ENCODE measurements at places on chromosomes 12 and 14.

DNA sequence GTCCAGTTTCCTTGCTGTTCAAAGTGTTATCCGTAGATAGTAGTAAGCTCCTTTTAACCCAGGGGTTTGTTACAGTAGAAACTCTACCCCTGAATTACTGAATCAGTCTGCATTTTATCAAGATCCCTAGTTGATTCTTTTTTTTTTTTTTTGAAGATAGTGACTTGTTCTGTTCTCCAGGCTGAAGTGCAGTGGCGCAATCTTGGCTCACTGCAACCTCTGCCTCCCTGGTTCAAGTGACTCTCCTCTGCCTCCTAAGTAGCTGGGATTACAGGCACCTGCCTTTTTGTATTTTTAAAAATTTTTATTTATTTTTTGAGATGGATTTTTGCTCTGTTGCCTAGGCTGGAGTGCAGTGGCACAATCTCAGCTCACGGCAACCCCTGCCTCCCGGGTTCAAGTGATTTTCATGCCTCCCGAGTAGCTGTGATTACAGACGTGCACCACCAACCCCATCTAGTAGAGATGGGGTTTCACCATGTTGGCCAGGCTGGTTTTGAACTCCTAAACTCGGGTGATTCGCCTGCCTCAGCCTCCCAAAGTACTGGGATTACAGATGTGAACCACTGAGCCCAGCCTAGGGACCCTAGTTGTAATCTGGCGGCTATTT lies 10.5 kb downstream of the LARP4 start:
- no peak for DNase-seq

DNA sequence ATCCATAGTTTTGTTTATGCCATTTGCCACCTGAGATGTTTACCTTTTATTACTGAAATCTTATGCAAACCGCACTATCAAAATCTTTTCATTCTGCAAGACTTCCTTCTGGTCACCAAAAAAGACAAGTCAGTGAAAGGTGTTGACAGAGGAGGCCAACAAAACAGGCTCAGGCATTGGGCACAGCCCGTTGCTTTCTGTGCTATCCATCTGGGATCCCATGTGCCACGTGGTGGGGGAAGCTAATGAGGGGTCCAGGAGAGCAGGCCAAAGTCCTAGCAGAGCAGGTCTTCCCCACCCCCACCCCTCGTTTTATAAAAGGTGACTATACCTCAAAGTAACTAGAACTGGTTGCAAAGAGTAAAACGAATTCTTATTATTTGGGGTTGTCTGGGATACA lies 1.2 kb downstream of the ALDH1L2 start:
- no peak for DNase-seq

DNA sequence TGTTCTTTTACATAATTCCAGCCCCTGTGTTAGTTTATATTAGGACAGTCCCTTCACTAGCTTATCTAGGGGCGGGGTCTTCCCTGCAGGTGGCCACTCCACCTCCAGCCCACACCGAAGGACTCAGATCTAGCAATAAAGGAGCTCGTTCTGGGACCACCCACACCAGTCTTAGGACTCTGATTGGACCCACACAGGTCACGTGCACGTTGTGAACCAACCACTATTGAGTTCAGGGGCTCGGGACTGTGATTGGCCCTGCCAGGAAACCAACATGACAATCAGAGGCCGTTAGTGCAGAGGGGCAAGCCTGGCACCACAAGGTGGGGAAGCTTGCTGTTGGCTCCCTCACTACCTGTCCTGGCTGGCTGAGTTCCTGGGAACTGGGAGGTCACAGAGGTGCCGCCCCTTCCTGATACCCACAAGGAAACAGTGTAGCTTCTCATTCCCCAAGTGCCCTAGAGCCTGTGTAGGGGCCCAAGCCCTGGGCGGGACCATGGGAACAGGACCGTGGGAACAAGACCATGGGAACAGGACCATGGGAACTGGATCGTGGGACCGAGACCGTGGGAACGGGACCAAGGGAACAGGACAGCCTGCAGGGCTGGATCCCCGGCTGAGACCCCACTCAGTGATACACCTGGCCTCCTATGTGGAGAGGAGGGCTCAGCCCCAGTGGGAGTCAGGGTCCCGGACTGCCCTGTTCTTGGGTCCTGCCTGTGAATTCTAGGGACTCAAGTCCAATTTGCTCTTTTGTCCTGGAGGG lies 297.8 kb downstream of the ADGRD1 start:
- no peak for DNase-seq

DNA sequence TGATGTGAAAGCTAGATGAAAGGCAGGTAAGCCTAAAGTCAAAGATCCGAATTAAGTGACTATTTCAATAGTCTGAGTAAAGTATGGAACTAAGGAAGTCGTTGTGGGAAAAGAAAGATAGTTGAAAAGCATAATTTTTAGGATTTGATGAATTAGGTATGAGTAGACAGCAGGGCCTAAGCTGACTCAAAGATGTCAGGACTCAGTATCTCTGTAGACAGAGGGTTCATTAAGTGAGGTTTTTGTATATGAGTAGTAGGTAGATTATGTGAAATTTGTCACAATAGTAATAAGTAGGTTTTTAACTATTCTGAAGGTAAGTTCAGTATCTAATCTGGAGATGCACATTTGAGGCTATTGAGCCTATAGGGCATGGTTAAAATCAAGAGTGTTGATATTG lies 196.4 kb downstream of the RASSF9 start:
- no peak for DNase-seq

DNA sequence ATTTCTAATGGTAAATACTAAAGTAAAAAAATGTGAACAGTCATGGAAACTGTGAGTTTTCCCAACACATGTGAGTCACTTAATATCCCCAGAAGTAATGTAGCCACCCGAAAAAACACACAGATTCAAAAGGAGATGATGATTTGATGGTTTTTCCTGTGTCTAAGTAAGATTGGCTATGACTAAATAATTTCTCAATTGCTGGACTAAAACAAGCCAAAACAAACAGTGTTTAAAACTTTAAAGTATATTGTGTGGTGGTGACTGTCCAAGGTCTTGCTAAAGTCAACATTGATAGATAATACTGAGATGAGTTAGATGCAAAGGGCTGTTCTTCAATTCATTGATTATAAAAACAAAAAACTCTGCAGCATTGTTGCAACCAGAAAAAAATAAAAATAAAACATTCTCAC lies 89.6 kb upstream of the SOX5 start:
- peak; percentile 81 for DNase-seq

DNA sequence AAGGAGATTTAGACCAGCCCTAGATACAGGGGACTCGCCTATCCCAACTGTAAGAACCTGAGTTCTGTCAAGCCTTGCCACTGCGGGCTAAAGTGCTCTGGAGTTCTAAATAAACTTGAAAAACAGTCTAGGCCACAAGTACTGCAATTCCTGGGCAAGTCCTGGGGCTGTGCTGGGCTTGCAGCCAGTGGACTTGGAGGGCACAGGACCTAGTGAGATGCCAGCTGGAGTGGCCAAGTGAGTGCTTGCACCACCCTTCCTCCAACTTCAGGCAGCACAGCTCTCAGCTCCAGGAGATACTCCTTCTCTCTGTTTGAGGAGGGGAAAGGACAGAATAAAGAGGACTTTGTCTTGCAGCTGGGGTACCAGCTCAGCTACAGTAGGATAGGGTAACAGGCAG lies 307.6 kb upstream of the FBXO33 start:
- no peak for DNase-seq

DNA sequence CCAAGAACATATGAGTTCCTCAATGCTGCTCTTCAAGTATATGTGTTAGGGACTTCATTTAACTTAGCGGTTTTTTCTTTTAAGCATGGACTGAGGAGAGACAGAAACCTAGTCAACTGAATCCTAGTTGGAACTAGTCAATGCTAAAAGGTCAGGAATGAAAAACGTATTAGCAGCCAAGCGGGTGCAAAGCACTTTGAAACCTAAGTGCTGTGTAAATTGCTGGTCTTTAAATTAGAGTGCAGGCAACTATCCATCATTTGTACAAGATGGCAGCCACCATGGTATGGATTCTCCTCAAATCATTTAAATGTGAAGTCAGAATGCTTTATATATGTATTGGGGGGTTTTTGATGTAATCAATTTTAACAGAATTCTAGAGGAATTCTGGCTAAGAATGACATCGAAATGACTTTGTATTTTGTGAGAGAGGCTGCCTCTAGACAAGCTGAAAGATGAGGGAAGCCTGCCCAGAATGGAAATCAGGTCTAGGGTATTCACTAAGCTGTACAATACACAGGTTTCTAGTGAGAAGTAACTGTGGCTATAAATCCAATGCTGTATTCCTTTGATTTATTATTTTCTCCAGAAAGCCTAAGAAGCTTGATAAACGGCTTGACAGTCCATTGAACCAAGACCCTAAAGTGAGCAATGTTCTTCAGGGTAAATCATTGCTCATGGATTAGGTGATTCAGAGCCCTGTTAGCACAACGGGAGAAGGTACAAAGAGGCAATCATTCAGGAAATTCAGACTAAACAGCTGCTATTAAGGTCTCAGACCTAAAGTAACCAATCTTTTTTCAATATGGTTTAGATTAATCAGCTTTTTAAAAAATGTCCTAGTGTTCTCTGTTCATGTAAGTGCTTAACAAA lies 198.8 kb downstream of the ANO2 start:
- no peak for DNase-seq

All from epithelial cell of esophagus (primary cell).